Activated CD8-positive, alpha-beta memory T cell treated with anti-CD3 and anti-CD28 coated beads for 4 hours (primary cell): ENCODE measurements at places on chromosomes 6 and 20.

GRCh38 chr6:144148886-144149285, 1.4 kb upstream of the STX11 start:
- no peak for DNase-seq

- DNase-seq, result no peak
These were observed 202.1 kb downstream of the ARHGAP18 start for GRCh38 chr6:129507846-129508245.

DNA sequence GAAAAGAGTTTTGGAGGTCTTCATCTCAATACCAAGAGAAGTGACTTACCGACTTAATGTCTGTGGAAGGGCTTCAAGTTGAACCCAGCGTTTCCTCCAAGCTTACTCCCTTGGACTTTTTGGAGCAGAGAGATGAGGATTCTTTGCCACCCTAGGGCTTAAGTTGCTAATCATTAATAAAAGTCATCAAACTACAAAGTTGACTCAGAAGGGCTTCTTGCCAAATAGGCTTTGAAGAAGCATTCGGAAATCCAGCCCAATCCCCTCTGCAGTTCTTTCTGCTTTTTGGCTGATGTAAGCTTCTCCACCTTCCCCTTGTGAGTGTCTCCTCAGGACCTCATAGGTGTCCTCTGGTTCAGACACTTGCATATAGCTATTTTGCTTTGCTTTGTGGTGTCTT, at the start of gene SLC17A3:
Gene SLC17A3 (minus strand): TSS at position 126 of the 400 bp plus-strand sequence. CDS start 5,856 bp downstream, outside the sequence.
- no peak for DNase-seq

- DNase-seq, result no peak
These were observed 473.5 kb downstream of the UTRN start for GRCh38 chr6:144758602-144759001.

DNA sequence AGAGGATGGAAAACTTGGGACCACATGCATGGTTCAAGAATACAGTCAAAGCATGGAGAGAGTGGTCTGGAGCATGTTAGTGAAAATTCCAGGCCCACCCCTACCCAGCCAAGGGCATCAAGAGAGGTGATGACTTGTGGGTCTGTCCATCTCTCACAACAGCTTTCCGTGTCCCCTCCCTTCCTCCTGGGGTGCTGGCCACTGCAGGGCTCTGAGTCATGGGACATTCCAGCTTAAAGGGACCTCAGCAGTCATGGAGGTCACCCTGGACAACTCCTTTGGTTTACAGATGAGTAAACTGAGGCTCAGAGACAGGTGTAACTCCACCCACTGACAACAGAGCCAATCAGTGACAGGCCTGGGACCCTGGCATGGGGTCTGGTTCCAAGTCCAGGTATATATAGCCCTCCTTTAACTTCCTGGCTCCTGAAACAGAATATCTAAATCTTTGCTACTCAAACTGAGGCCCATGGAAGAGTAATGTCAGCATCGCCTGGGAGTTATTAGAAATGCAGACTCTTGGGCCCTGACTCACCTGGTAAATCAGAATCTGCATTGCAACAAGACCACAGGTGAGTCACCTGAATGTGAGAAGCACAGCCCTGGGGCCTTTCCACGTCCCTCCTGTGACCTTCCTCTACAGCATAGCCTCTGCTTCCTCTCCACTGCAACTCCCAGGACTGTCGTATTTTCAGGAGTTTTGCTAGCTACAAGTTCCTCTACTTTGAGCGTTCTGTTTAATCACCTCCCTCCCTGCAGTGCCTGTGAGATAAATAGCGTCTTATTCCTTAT, 170.2 kb downstream of the ZDHHC14 start:
- no peak for DNase-seq

DNA sequence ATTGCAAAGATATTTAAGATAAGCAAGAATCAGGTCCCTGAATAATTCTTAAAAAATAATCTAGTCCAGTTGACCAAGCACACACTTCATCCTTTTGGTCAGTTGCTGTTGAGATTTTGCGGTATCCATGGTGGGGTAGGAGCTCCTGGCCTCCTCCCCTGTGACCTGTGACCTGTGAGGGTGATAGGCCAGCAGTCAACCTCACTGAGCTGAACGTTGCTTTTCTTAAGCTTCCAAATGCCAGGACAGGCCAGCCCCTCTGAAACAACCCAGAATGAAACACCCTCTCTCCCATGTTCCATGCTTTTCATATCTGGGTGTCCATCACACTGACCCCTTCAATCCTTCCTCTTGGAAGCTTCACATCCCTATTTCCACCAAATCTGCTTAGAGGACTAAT, 164.9 kb downstream of the THBS2 start:
- DNase-seq, result no peak

DNA sequence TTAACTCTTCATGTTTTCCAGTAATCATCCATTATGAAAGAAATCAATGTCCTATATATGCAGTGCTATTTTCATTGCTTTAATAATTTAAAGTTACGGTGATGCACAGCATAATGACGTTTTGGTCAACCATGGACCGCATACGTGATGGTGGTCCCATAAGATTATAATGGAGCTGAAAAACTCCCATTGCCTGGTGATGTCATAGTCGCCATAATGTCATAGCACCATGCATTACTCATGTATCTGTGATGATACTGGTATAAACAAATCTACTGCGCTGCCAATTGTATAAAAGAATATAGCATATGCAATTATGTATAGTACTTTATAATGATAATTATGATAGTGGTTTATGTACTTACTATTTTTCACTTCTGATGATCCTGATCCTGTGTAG, 42.3 kb upstream of the ALDH8A1 start:
- DNase-seq, result no peak

DNA sequence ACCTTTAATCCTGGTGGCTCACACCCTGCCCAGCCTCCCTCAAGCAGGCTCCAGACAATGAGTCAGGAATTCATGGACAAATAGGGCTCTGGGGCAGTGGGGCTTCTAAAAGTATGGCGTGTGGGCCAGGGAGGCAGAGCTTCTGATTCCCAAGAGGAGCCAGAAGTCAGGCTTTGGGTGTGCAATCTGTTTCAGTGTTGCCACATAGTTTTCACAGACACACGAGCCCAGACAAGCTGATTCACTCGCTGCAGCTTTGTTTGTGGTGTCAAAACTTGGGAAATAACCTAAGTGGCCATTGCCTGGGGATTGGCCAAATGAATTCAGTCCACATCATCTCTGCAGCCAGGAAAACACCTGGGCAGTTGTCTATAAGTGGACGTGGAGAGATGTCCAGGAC, 9.2 kb downstream of the PEDS1 start:
- no peak for DNase-seq

- no peak for DNase-seq
These were observed 31.6 kb upstream of the APMAP start for GRCh38 chr20:25024171-25024570.

DNA sequence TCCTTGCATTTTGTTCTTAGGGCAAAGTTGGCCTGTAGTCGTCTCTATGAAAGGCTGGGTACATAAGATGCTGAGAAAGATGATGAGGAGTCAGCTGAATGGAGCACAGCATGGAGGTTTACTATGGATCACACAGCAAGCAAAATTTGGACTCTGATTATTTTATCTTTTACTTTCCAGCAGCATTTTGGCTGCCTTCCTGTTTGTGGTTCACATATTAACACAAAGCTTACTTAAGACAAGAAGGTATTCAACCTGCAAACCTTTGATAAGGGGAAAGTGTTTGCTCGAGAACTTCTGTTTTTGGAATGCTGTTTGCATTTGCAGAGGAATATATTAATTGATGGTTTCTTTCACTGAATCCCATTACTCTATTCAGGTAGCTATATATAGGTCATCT, 103.1 kb upstream of the ENPP5 start:
- no peak for DNase-seq

DNA sequence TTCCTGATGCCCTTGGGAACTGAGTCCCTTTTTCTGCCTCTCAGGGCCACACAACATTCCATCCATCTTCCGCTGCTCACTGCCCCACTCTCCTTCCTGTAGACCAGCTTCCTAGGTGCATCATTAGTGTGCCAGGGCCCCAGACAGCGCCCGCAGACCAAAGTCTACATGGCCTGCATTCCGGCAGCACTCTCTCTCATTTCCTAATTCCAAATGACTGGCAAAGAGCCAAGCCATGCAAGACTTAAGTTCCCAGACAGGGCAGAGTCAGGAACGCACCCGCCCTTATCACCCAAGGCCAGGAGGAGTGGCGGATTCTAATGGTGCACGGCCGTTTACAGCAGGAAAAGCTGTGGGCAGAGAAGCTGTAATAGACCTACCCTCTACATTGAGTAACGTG, 159.8 kb upstream of the ARID1B start:
- no peak for DNase-seq

GRCh38 chr20:38346247-38346651, at the start of gene LBP:
LBP (plus strand) TSS chr20:38346482; CDS start chr20:38346517, 35 bp downstream.
- no peak for DNase-seq

GRCh38 chr6:133551847-133552341, 310.7 kb downstream of the EYA4 start:
- no peak for DNase-seq

DNA sequence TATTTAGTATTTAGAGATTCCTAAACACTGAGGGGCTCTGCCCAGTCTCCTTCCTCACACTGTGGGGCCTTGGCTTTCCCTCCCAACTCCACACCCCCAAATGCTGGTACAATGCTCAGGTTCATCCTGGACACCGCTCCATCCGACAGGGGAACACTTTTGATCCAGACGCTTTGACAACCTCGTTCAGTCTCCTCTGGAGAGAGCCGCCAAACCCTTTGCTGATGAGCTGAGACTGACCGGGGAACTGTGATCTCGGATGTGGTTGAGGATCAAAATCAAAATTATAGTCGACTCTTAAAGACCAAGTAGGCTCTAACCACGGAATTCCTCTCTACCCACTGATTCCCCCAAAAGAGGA, 38.8 kb upstream of the HLA-E start:
- no peak for DNase-seq

- peak; percentile 20 for DNase-seq
These were observed 8.8 kb upstream of the NDRG3 start for GRCh38 chr20:36754656-36755222.
